ENCODE measurements at places on chromosomes 3 and 15. TPM values are rescaled to one million over a fixed set of nuclear protein-coding genes. Genes with fewer than 3 reads are reported as not detected.
A peak's percentile ranks its signal among the peaks of the same experiment; 100 is the strongest.

DNA sequence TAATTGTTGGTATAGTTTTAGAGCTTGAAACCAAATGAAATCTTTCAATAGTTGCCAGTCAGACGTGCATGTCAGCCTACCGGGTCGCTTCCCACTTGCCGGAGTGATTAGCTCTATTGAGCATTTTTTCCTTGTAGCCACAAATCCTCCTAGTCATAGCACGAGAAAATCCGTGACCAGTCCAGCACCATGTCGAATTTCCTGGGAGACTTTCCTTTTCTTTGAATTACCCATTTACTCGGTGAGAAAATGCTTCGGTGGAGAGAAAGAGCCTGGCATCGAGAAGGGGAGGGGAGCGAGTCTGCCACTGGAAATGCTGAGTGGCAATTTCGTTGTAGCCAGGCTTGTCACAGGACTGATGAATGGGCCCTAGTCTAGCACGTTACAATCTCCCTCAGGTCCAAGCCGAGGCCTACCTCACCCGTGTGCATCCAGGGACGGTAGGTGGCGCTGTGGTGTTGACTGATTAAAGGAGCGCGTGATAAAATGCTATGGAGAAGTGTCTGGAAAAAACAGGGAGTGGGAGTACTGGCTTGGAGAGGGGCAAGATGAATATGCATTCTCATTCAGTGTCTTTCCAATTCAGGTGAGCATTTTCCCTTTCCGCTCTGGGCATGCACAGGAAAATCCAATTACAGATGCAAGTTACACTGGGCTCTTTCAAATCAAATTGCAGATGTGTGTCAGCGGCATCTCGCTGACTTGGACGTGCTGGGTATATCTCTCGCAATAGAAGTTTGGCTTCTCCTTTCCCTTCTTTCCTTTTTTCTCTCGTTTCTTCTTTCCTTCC is 238.8 kb downstream of the EDEM1 start:
- DNase-seq: peak; percentile 68

DNA sequence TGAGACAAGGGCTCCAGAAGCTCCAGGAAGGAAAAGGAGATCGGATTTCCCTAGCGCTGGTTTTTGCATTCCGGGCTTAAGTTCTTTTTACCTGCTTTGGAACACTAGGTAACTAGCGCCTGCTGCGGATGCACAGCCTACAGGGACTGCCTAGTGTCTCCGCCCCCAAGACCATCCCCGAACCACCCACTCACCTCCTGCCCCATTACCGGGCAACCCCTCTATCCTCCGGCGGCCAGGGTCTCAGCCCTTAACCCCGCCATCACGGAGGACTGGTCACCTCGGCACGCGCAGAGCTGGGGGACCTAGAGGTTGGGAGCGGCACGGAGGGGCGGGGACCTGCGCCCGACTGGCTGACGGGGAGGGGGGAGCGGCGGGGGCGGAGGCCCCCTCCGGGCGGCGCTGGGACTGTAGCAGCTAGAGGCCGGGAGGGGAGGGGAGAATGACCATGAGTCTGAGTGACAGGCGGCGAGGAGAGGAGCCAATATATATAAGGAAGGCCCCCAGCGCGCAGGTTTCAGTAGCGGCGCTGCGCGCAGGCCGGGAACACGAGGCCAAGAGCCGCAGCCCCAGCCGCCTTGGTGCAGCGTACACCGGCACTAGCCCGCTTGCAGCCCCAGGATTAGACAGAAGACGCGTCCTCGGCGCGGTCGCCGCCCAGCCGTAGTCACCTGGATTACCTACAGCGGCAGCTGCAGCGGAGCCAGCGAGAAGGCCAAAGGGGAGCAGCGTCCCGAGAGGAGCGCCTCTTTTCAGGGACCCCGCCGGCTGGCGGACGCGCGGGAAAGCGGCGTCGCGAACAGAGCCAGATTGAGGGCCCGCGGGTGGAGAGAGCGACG is at the start of gene DLL4:
Gene DLL4 (plus strand): TSS at position 520 of the 839 bp plus-strand sequence. CDS start 329 bp downstream, outside the sequence.
- peak; percentile 66 for DNase-seq

Gene PRSS50
- 0.10 TPM for total RNA-seq

DNA sequence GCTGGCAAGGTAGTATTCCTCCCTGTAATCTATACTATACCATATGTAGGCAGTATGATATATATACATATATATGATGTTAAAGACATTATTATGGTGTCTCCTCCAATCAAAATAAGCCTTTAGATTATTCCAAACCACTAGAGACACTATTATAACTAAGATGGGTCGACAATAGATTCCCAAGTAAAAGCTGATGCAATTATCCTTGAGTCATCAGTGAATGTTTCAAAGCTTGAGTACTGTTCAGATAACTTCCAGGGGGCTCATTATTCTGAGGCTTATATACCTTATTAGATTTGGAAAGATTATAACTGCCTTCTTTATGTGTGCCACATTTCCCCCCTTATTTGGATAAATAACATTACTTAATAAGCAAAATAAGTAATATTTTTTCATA is 11.9 kb upstream of the C3orf38 start:
- no peak for DNase-seq

GRCh38 chr15:73937296-73937695 is 11.0 kb downstream of the LOXL1 start:
- DNase-seq: no peak

DNA sequence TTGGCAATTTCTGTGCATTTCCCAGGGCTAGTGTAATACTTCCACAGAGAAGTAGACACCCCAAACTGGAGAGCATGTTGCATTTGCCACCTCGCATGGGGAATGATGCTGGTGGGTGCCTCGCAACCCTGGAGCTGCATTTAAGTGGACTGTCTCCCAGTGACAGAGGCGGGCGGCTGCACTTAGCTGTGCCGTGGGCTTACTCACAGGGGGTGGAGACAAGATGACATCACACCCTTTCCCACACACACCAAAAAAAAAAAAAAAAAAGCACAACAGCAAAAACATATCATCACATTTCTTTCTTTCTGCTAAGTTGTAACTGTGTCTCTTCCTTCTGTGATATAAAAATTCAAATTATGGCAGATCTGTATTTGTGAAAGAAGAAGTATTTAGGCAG is at the start of gene ABI3BP:
Gene ABI3BP (minus strand): TSS at position 113 of the 400 bp plus-strand sequence. CDS start 37 bp downstream, at position 76.
- no peak for DNase-seq

Gene ZNF280D
- 68.3 TPM for total RNA-seq

GRCh38 chr3:50388720-50389413 is 29.5 kb upstream of the TMEM115 start:
- no peak for DNase-seq

Data from B cell (primary cell).